Left renal pelvis (tissue), 4 donors: ENCODE measurements at places on chromosomes 11 and 22. TPM values are rescaled to one million over a fixed set of nuclear protein-coding genes. Genes with fewer than 3 reads are reported as not detected.

GRCh38 chr11:48054994-48055291, 74.6 kb downstream of the PTPRJ start:
- DNase-seq, result no peak

- no peak for DNase-seq
These were observed 13.4 kb downstream of the NADSYN1 start for GRCh38 chr11:71466358-71466757.

GRCh38 chr11:47889714-47890441, 41.7 kb upstream of the NUP160 start:
- no peak for DNase-seq

DNA sequence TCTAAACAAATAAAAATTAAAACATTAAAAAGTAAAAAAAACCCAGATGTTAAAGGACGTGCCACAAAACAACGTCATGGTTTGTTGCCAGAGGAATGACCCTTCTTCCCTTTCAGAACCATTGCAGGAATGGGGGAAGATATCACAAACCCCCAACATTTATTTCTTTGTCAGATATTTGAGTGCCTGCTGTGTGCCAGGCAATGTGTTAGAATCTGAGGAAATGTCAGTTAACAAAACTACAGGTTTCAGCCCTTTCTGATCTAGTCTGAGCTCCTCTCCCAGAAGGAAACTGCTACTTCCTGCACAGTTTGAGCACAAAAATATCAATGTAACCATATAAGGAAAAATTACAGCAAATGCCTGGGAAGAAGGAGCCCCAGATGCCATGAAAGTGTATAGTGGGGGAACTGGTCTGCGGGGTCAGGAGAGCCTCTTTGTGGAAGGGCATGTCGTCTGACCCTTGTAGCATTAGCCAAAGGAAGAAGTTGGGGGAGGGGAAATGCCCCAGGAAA, 7.1 kb upstream of the NHERF4 start:
- DNase-seq, result no peak

GRCh38 chr11:130359419-130359818, 44.7 kb upstream of the ZBTB44 start:
- no peak for DNase-seq

The HEPHL1 gene
- polyA plus RNA-seq, result 0.44 TPM

The CLMP gene
- 85.7 TPM for polyA plus RNA-seq
